Endodermal cell (in vitro differentiated cells): ENCODE measurements at places on chromosomes 16 and 17.
A peak's percentile ranks its signal among the peaks of the same experiment; 100 is the strongest.

GRCh38 chr17:78219396-78220150 lies 5.5 kb downstream of the BIRC5 start:
- DNase-seq, result peak; percentile 66

- DNase-seq, result no peak
Measured at GRCh38 chr16:7270823-7271222, 61.8 kb upstream of the RBFOX1 start.

- peak; percentile 28 for DNase-seq
Measured at GRCh38 chr17:36461330-36462110, 25.0 kb upstream of the ZNHIT3 start.

GRCh38 chr17:1060991-1061390 lies 64.1 kb downstream of the TIMM22 start:
- DNase-seq, result no peak

- DNase-seq, result no peak
Measured at GRCh38 chr17:78883089-78883532, 19.9 kb downstream of the CEP295NL start.

DNA sequence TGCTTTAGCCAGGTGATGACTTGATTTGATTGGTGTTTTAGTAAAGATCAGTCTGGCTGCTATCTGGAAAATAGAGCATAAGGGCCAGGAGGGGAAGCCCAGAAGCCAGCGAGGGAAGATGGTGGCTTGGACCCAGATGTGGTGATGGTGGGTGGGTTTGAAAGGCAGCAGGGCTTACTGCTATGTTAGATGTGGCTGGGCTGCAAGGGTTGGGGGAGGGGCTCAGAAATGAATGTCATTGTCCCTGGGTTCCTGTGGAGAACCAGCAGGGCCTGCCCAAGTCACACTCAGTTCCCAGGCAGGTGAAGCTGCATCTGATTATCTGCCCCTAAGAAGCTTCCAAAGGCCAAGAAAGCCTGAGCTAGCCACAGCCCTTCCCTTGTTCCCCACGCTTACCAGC lies 71.7 kb upstream of the BRD7 start:
- peak; percentile 72 for DNase-seq

DNA sequence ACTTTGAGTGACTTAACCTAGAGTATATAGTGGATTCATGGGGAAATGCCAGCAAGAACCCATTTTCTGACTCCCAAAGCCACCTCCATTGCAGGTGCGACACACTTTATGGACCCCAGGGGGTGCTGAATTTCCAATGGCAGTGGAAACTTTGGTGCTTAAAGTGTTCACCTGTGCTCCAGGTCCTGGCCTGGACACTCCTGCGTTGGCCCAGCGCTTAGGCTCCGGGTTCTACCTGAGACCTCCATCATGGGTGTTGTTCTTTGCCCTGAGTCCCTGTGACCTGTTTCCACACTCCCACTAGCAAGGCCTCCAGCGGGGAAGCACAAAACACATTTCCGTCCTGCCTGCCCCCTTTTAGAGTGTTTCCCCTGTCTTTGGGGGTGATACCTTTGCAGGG lies 3.0 kb downstream of the CCNF start:
- DNase-seq, result no peak

GRCh38 chr17:49434821-49435670 lies 20.4 kb upstream of the PHB1 start:
- DNase-seq, result peak; percentile 95

GRCh38 chr16:30797670-30798309 lies 10.8 kb upstream of the ZNF629 start:
- no peak for DNase-seq

GRCh38 chr16:14409563-14409962 lies 220.5 kb downstream of the PARN start:
- DNase-seq, result no peak

GRCh38 chr17:40597556-40598300 lies 32.5 kb upstream of the CCR7 start:
- DNase-seq, result no peak

DNA sequence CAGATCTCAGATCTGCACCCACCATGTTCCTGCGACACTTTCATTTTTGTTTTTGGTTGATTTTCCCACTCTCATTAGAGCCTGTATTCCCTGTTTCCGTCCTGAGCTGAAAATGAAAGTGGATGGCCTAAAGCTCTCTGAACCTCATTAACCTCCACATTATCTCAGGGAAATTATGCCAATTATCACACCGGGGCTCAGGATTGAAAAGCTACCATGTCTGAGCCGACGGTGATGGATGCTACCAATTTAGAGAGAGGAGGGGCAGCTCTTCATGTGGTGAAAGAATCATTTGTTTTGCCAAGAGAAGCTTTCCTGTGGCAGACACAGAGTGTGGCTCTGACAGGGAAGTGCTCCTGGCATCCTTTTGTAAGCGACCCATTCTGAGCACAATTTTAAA lies 410.4 kb upstream of the CDH11 start:
- DNase-seq, result no peak

GRCh38 chr17:20263595-20263994 lies 203.7 kb downstream of the LGALS9B start:
- DNase-seq, result no peak

DNA sequence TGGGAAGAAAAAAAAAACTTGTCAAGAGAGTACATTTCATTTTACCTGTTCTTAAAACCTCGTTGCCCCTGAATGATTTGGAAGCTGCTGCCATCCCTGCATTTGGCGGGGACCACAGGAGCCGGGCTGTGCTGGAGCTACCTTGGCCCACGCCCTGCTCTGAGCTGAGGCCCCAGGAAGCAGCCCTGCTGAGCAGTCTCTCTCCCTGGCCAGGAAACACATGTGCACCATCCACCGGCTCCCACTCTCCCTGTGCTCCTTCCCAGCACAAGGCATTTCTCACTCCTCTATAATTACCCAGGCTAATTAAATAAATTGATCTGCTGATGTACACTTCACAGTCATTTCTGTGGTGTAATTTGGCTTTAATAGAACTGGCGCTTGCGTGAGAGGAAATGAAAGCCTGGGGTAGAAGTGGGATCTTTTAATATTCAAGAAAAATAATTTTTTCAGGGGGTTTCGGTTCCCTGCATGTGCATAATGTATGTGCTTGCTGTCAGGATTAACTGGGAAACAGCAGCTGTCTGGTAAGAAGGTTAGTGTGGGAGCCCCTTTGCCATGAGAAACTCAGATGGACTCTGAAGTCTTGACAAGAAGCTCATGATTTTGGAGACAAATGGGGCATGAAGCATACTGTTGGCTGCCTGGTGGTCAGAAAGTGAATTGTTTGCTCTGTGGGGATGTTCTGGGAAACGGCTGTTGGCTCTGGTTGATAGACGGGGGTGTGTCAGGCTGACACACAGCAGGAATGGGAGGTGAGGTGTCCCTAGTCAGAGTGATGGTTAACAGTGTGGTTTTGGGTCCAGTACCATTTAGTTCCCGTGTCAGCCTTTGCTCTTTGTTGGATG lies 252.3 kb upstream of the EEF2KMT start:
- DNase-seq, result peak; percentile 76

GRCh38 chr17:29568331-29569244 lies at the start of gene TP53I13:
Gene TP53I13 (plus strand): TSS chr17:29568701. CDS start chr17:29568759, 58 bp downstream.
- DNase-seq, result peak; percentile 97

GRCh38 chr16:52235186-52235585 lies 311.8 kb downstream of the TOX3 start:
- no peak for DNase-seq

GRCh38 chr17:59487161-59487873 lies 78.1 kb upstream of the DHX40 start:
- DNase-seq, result no peak

- DNase-seq, result no peak
Measured at GRCh38 chr16:82281544-82281943, 111.5 kb upstream of the MPHOSPH6 start.

DNA sequence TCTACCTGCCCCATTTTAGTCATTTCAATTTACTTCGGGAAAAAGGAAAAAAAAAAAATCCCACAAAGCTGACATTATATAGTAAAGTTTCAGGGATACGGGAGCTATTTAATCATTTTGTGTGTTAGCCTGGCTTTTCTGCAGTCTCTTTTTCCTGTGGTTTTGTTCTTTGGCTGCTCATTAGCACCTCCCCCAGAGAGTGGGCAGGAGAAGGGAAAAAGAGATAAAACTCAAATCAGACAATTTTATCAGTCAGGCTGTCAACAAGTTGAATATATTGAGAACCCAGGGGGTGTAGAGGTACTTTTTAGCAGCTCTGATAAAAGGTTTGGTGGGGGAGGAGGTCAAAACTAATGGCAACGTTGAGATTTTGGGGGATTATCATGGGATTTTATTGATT lies 559.0 kb upstream of the PSMD7 start:
- no peak for DNase-seq

DNA sequence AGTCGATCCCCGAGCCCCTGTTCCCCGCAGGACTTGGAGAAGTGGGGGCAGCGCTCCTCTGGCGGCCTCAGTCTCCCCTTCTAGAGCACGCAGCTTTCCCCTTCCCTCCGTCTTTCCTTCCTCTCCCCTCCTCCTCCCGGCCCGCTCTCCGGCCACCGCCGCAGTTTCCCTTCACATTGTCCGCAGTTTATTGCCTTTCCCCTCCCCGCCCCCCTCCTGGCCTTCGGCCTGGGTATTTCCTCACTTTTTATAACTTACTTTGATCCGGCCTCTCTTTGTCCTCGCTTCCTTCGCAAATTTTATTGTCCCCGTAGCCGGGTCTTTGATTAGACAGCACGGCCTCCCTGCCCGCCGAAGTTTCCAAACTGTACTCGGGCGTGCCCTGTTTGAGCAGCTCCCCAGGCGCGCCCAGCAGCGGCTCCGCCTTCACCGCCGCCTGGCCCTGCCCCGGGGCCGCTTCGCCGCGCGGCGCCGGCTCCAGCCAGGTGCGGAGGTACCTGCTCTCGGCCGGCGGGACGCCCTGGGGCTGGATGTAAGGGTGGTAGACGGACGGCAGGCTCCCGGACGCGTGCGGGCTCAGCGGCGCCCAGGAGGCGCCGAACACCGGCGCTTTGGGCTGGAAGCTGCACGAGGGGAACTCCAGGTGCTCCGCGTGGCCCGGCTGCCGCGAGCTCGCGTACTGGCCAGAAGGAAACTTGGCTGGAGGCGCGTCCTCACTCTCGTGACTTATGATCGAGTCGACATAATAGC lies 488 bp downstream of the HOXB9 start:
- peak; percentile 91 for DNase-seq

DNA sequence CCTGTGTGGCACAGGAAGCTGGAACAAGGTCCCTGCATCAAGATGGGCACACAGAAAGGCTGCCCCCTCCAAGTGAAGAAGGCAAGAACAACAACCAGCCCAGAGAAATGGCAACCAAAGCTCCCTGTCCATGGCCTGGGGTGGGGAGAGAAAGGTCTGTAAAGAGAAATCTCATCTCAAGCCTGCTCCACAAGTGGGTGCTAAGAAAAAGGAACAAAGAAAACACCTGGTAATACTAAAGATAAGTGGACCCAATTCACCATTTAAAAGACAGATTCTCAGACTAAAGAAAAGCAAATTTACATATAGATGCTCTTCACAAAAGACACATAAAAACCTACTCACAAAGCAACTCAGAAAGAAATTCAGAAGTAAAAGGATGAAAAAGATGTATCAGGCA lies 107.4 kb downstream of the PARN start:
- DNase-seq, result no peak

GRCh38 chr16:87391950-87392820 lies at the start of gene MAP1LC3B:
Gene MAP1LC3B (plus strand): TSS chr16:87392336. CDS start chr16:87392428, 92 bp downstream.
- peak; percentile 98 for DNase-seq

GRCh38 chr17:61723914-61724313 lies 132.9 kb upstream of the NACA2 start:
- no peak for DNase-seq

DNA sequence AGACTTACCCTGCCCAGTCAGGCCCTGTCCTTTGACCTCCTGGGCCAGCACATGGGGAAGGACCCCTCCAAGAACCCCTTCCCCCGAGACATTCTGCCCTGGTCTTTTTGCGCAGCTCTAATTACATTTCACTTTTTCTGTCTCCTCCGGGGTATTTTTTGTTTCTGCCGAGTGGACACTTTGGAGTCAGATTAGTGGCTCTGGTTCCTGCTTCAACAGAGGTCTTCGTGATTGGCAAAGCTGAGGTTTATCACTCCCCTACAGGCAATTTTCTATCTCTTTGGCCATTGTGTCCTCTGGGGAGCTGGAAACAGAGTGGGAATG lies 23.5 kb downstream of the ANKRD40 start:
- no peak for DNase-seq

- DNase-seq, result no peak
Measured at GRCh38 chr17:68785565-68786486, 169.4 kb downstream of the ABCA8 start.

- no peak for DNase-seq
Measured at GRCh38 chr16:67801883-67802282, 4.5 kb downstream of the RANBP10 start.

DNA sequence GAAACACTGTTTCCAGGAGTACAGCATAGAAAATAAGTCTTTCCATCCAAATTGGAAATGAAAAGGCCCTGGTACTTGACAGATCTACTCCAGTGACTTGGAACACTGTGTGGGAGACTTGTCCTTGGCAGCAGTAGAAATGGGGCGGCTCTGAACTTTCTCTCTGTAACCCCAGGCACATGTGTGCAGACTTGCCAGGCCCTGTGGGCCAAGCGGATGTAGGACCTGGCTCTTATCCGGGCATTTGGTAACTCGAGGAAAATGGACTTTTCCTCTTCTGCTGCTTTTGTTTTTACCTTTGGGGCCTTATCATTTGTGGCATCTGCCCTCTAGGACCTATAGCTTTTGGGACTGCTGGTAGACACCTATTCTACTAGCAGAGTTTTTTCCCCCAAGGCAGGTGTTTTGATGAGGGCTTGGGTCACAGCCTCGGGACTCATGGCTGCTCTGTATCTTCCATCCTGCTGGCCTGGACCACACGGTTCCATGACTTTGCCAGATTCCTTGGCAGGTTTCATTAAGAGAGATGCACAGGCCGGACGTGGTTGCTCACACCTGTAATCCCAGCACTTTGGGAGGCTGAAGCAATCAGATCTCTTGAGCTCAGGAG lies 43.5 kb downstream of the SMPD3 start:
- no peak for DNase-seq

GRCh38 chr16:12094537-12095265 lies 118.2 kb downstream of the SNX29 start:
- no peak for DNase-seq

GRCh38 chr16:51433599-51433998 lies 282.5 kb upstream of the SALL1 start:
- DNase-seq, result no peak

DNA sequence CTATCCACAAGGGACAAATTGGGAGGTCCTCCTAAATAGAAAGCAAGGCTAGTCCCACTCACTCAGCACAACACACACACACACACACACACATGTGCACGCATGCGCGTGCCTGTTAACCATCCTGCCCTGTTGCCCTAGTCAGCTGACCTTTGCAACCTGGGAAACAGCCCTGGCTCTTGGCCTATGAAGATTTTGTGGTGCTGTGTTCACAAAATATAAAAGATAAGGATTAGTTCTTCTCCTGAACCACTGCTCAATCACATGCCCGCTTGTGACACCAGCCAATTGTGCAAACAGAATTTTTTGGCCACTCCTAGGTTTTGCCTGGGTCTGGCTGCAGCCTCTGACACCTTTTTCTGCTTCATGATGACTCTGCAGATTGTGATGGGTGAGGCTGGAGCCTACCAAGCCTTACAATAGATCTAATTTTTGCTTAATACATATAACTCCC lies 3.3 kb upstream of the CES1 start:
- DNase-seq, result no peak

GRCh38 chr17:18038149-18038850 lies 668 bp downstream of the ATPAF2 start:
- peak; percentile 68 for DNase-seq

- no peak for DNase-seq
Measured at GRCh38 chr17:13134076-13134475, 116.2 kb upstream of the ELAC2 start.
